NCI-H187 treated with DMSO at 0.1 percent for 48 hours (cell line): ENCODE measurements at places on chromosomes 4 and X.

- no peak for DNase-seq
Observed at GRCh38 chr4:39037941-39038340, 5.7 kb upstream of the TMEM156 start.

- no peak for DNase-seq
Observed at GRCh38 chrX:148363471-148364235, 136.8 kb upstream of the AFF2 start.

- no peak for DNase-seq
Observed at GRCh38 chr4:118760493-118760892, 75.3 kb downstream of the METTL14 start.

DNA sequence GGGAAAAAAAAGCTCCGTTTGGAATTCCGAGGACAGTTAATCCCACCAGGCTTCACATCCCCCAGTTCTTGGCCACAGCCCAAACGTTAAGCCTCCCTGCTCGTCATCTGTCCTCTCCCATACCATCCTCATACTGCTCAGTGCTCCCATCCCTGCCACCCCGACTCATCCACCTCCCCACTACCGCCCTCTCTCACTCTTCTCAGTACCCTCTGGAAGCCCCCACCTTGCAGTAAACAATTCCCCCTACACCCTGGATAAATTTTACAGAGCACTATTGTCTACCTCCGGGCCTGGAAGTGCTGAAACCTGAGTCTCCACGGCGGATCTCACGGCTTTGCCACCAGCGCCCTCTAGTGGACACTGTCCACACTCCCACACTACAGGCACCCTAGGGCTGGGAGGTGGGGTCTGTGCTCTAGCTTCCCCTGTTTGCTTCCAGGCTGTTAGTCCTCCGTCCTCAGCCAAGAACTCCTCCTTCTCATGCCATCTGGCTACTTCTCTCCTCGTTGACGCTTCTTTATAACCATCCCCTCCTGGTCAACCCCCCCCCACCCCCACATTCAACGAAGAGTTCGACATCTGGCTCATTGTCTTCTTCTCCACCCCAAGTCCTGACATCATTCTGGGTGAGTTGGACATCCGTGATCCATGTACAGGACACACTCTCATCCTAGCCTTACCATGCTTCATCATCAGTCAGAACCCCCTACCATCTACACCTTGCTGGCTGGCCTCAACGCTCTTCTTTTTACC, 54.5 kb downstream of the RTL9 start:
- DNase-seq = no peak

DNA sequence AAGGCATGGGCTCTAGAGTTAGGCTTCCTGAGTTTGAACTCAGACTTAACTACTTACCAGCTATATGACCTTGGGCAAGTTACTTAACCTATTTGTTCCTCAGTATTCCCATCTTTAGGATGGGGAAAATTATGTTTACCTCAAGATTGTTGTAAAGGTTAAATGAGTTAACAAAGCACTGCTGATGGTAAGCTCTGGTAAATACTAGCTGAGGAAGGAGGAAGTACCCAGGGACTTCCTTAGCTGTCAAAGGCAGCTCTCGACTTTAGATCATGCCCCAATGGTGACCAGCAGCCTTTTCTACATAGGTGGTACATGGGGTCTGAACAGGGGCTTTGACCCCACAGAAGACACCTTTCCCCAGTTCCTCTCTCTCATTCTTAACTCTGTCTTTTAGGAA, 20.1 kb downstream of the ATP7A start:
- DNase-seq = no peak

DNA sequence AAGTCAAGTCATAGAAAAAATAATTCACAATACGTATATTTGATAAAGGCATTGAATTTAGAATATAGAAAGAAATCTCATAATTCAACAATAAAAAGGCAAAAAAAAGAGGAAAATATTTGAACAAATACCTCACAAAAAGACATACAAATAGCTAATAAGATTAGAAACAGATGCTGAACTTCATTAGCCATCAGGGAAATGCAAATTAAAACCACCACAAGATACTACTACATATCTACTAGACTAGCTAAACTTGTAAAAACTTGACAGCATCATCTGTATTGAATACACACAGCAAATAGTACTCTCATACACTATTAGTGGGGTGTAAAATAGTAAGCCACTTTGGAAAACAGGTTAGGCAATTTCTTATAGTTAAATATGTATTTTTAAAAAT, 128.7 kb upstream of the TLL1 start:
- DNase-seq = no peak

GRCh38 chr4:134544303-134544770, 342.7 kb upstream of the PABPC4L start:
- no peak for DNase-seq

DNA sequence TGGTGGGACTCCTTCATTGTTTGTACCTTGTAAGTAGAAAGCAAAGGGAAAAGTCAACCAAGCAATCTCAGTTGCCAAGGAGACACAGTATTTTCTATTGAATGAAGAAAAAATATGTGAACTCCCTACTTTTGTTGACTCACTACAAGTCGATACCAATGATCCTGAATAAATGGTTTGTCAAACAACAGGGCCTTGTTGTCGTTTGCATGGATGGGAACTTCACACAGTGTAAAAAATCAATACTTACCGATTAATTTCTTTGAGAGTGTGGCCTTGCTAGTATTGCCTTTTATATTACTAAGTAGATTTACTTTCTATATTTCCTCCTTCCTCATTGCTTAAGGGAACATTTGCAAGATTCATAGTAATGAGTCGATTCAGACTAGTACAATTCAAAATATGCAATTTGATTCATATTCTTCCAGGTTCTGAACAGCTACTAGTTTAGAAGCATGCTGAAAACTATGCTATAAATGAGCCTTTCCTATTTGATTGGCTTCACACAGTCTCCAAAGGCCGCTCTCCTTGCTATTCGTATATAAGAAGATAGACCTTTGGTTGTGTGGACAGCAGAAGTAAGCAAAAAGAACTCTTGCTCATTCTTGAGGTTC, 108.0 kb downstream of the ZNF330 start:
- DNase-seq = no peak

DNA sequence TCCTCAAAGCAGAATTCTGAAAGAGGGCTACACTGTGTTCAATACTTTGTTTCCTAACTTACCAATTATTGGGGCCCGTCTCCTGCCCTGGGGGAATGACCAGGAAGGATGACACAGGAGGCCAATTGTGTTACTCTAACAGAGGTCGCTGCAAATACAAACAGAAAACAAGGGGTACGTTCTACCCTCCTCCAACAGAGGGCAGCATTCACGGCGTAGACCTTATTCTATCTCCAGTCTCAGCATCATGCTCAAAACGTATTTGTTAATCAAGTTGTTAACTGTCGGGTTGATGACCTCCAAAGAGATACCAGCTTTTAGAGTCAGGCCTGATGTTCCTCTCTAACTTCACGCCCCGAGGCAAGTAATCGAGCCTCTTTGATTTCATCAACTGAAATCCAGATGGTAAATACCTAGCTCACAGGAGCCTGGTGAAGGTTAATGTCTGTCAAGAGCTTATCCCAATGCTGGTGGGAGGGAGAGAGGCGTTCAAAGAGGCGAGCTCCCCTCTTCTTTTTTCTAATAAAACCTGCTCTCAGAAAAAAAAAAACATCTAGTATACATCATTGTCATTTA, 181.0 kb upstream of the KCNIP4 start:
- peak; percentile 7 for DNase-seq

DNA sequence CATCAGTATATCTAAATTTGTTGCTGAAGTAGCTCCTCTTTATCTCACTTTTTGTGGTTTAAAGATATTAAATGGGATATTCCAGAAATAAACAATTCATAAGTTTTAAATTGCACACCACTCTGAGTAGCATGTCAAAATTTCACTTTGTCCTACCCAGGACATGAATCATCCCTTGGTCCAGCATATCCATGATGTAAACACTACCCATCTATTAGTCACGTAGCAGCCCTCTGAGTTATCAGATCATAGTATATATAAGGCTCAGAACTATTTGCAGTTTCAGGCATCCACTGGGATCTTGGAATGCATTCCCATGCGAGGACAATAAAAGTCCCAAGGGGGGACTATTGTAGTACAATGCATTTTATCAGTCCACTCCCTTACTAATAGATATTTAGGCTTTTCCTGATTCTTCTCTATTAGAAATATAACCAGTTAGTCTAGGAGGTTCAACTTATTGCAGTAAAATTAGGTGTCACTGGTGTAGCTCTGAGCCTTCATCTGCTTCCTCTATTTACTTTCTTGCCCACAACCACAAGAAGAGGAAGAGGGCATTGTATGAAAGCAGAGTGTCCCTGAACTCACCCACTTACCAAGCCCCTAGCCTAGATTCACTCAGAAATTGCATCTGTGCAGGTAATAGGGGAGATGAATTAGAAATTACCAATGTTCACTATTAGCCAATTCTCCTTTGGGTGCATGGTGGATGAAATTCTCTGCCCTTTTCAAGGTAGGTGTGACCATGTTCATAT, 409.8 kb upstream of the GALNT7 start:
- DNase-seq = no peak

DNA sequence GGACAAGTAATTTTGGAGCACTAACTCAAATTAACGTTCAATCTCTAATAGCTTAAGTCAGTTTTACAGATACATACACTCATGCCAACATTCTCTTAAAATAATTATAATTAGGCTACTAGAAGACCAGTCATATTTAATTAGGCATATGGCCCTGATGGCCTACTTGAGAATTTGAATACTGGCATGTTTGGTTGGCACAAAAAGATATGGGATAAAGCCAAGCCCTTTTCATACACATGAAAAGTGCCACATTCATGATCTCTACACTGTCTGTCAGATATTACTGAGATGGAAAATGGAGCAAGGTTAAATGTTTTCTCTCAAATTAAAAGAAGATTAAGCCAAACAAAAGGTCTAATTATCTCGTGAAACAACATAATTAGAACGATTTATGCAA, 1091.0 kb downstream of the C4orf33 start:
- DNase-seq = no peak

DNA sequence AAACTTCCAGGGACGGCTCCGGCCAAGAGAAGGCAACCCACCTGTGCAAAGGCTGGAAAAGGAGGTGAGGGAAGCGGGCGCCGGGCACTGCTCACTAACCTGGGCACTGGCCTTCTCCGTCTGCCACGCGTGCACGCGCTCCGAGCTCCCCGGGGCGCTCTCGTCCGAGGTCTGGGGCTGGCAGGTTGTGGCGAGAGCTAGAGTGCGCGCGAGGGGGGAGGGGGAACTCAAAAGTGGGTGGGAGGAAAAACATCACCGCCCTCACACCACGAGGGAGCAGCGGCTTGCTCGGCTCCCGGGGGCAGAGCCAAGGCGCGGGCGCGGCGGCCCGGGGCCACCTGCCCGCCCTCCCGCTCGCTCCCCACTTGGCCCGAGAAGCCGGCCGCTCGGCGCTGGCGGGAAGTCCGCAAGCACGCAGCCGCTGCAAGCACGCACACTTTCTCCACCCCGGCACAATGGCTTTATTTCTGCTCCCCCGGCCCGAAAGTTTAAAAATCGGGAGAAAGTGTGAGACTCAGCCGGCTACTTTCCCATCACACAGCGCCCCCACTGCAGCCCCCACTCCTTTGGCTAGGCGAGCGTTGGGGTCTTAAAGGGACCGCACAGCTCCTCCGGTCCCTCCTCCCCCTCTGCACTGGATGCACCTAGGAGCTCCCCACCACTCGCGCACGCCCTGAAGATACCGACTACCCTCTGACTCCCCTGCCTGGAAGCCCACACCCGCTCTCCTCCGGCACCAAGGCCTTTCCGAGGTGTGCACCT, at the start of gene CHRDL1:
Gene CHRDL1, minus strand, starts transcription at position 173 of the 762 bp plus-strand sequence. CDS start 3,636 bp downstream, outside the sequence.
- DNase-seq = no peak

- DNase-seq = no peak
Observed at GRCh38 chrX:27597508-27597907, 7.4 kb downstream of the DCAF8L2 start.

DNA sequence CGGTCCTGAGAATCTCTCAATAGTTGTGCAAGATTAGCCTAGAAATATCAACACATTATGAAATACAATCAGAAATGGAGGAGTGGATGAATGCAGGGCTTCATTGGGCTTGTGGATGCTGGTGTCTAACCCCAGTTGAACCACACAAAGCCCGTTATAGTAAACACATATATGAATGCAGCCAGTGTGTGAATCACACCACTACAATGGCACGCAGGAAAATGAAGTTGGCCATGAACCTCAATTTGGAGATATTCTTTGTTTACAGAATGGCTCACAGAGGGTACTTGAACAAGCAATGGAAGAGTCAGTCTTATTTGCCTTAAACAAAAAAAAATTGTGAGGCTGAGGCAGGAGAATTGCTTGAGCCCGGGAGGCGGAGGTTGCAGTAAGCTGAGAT, 57.8 kb downstream of the SOD3 start:
- no peak for DNase-seq

DNA sequence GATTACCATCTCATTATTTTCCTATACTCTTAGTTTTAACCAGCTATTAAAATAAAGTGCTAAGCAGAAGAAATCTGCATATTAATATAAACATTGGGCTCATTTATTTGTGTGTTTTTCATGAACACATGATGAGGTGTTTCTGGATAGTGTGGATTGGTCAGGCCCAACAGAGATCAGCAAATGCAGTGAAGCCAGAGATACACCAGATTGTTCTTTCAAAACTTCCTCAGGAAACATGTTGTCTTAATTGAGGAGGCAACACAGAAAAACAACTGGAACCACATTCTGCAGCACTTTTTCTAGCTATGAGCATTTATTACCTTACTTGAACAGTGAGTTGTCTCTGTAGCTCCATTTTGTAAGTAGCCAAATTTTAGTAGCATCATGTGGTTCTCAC, 69.9 kb downstream of the PALLD start:
- no peak for DNase-seq

GRCh38 chrX:568311-568710, 62.3 kb upstream of the SHOX start:
- DNase-seq = no peak

DNA sequence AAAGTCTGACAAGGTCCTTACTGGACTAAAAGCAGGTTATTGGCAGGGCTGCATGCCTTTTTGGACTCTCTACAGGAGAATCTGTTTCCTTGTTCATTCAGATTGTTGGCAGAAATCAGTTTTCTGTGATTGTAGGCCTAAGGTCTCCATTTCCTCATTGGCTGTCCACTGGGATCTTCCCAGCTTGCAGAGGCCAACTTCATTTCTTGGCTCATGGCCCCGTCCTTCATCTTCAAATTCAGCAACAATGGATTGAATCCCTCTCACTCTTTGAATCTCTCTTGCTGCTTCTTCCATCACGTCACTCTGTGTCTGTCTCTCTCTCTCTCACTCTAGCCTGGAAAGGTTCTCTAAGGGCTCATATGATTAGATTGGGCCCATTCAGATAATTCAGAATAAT, 14.9 kb upstream of the GLUD2 start:
- no peak for DNase-seq

GRCh38 chr4:38075370-38076152, 115.4 kb downstream of the PTTG2 start:
- DNase-seq = no peak

GRCh38 chr4:152045449-152045806, 284.6 kb upstream of the GATB start:
- DNase-seq = no peak

GRCh38 chr4:152301381-152301780, 234.5 kb downstream of the FBXW7 start:
- no peak for DNase-seq
